ENCODE measurements at places on chromosomes 11 and 22.

DNA sequence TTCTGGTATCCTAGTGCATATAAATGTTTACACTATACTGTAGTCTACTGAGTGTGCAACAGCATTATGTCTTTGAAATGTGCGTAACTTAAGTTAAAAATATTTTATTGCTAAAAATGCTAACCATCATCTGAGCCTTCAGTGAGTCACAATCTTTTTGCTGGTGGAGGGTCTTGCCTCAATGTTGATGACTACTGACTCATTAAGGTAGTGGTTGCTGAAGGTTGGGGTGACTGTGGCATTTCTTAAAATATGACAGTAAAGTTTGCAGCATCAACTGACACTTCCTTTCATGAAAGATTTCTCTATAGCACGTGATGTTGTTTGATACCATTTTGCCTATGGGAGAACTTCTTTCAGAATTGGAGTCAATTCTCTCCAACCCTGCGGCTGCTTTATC, 8.5 kb upstream of the CREBZF start:
- no peak for DNase-seq

GRCh38 chr22:37077802-37078448, 26.4 kb downstream of the KCTD17 start:
- no peak for DNase-seq

DNA sequence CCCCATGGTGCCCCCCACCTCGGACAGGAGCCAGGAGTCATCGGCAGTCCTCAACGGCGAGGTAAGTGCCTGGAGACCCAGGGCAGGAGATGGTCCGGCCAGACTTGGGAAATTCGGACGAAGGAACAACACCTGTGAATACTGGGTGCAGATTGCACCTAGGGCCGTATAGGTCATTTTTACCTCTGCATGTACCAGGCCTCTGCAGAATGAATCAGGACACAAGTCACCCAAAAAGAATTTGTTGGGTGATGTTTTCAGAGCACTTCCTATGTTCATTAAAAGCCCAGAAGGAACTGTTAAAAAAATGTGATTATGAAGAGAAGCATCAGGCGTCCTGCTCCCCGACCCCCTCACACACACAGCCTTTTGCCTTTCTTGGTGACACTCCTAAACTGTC, 93.9 kb downstream of the C11orf91 start:
- DNase-seq = no peak

- no peak for DNase-seq
These were observed 217.8 kb downstream of the FAM76B start for GRCh38 chr11:95571718-95572260.

- peak; percentile 70 for DNase-seq
These were observed 49.7 kb downstream of the FDX1 start for GRCh38 chr11:110479108-110480101.

DNA sequence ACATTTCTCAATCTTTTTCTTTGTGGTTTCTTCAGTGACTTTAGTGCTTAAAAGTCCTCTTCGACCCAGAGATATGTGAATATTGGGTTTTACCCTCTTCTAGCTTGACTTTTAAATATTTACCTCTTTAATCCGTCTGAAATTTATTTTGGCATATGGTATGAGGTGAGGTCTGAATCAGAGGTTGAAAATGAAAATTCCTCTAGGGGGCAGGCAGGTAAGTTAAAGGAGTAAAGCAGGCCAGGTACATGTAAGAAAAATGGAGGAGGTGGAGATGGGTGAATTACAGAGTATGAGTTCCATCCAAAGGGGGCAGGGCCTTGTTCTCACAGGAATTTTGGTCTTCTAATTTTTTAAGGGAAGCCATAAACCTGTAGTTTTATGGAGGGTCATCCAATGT, 263.8 kb upstream of the NARS2 start:
- no peak for DNase-seq

GRCh38 chr22:45226503-45227186, 14.0 kb downstream of the KIAA0930 start:
- DNase-seq = no peak

- DNase-seq = no peak
These were observed 19.3 kb downstream of the RFPL1 start for GRCh38 chr22:29457730-29458129.

DNA sequence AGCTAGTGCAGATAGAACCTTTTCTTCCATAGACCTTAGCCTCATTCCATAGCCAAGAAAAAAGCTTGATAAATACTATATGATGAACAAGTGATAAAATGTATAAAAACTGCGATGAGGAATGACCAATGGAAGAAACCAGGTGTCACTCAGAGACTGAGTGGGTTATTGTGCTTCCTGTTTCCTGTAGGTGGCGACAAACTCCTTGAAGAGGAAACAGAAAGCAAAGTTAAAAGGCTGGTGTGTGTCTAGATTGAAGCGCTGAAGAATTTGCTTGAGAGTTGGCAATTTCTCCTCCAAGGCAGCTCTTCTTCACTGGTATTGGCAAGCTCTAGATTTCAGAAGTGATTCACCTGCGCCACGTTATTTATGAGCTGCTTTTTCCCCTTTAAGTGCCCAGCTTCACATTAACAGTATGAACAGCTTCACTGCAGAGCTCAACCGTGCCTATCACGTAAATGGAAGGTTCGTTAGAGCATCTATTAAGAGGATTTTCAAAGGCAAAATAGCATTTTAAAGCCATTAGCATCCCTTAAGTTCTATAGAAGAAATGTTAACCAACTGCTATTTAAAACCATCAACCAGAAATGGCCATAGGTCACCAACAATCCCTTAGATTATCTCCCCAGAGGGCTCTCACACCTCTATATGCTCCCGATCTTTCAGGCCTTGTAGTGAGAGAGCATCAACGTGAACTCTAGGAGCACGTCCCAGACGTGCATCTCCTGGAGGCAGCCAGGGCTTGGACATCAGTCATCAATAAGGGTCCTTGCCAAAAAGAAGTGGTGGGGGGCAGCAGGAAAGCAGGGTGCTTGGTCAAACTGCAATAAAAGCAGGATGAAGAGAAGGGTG, 179.4 kb downstream of the CADM1 start:
- peak; percentile 65 for DNase-seq

DNA sequence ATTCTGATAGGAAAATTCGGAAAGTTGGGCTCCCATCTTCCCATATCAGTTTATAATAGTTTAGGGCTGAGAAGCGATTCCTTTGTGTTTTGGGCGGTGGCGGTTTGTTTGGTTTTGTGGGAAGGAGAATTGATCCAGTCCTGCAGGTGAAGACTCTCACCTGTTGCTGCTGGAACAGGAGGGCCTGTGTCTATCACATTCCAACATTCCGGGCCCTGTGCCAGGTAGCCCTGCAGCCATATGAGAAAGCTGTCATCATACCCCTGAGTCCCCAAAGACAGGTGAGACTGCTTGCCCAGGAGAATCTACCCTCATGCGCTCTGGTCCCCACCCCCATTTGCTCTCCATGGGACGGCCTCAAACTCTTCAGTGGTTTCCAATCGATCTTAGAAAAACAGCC, 62.1 kb downstream of the TRAF6 start:
- peak; percentile 26 for DNase-seq

GRCh38 chr11:89484896-89485295, 6.3 kb downstream of the NOX4 start:
- DNase-seq = no peak

GRCh38 chr11:61297746-61298145, 2.6 kb upstream of the VWCE start:
- no peak for DNase-seq

DNA sequence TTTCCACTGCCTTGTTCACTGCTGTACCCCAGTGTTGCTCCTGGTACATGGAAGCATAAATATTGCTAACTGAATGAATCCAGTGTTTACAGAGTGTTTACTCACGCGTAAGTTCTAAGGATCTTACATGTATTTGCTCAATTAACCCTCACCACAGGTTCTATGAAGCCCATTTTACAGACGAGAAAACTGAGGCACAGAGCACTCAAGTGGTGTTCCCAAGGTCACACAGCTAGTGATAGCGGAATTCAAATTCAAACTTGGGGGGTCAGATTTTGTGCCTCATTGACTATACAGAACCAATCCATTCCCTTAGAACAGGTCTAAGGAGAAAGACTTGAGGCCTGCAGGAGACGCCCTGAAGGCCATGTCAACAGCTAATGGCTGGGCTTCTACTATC, 72.3 kb downstream of the PLEKHA7 start:
- DNase-seq = no peak

DNA sequence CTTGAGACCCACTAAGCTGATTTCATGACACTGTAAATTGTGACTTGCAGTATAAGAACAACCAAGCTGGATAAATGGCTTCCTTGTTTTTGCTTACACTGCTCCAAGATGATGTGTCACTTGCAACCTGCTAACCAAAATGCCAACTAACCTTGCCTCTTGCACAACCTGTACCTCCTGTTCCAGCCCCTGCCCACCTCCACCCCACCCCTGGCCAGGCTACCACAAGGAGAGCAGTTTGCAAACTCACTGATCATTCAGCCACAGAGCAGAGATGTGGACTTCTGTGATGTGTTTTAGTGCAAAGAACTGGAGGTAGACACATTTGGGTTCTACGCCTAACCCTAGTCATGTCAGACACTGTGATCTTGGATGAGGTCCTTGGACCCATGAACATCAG, 4.3 kb upstream of the APOL6 start:
- no peak for DNase-seq

- DNase-seq = no peak
These were observed 94.8 kb upstream of the SESN3 start for GRCh38 chr11:95325777-95326258.

- DNase-seq = no peak
These were observed 41.5 kb upstream of the TP53I11 start for GRCh38 chr11:44992181-44992582.

GRCh38 chr11:60761436-60762190, 4.9 kb downstream of the MS4A15 start:
- no peak for DNase-seq

- DNase-seq = no peak
These were observed 20.0 kb downstream of the GUCY1A2 start for GRCh38 chr11:106998116-106998915.

DNA sequence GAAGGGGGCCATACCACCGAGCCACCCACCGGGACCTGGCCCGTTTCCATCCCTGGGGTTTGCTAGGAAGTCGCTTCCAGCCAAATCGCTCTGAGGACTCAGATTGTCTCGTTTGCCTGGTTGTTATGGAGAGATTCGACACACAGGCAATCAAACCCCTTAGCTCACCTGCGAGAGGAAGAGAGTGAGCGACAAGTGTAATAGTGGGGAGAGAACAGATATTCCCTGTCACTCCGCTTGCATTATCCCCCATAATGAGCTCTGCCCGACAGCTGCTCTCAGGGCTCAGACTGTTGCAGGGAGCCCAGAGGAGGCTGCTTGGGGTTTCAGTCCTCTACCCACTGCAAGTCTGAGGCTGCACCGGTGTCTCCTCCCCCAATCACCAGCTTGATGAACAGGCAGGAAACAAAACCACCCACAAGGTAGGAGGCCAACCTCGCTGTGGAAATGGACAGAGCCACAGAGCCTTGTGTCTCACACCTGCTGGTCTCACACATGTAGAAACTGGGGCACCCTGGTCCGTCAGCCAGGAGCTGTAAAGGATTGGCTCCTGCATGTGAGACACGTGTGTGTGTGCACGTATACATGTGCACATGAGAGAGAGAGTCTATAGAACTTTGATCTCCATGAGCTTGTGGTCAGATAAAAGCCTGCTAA, 351.1 kb downstream of the BUD13 start:
- no peak for DNase-seq

- no peak for DNase-seq
These were observed 127.7 kb upstream of the MTNR1B start for GRCh38 chr11:92841719-92842118.

Measured in NCI-H748 treated with DMSO at 0.1 percent for 48 hours (cell line).